Hindlimb muscle (tissue), 1 donor: ENCODE measurements at places on chromosomes 7 and 10.

DNA sequence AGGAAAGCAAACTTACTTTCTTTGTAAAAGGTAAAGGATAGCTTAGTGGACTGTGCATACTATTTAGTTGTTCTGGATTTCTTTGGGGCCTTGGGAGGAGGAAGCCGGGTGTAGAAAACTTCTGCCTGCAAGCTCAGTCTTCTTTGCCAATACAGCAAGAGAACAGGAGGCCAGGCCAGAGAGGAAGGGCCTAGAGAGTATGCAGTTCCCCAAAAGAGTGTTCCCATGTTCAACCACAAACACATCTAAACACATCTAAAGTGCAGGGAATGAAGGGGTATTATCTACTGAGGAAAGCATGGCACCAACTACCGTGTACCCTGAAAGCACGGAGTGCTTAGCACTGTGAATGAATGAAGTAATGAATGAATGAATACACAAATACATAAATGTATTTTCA lies 11.0 kb downstream of the KIAA1217 start:
- DNase-seq, result no peak

GRCh38 chr7:5397736-5398135 lies 25.9 kb downstream of the TNRC18 start:
- no peak for DNase-seq

DNA sequence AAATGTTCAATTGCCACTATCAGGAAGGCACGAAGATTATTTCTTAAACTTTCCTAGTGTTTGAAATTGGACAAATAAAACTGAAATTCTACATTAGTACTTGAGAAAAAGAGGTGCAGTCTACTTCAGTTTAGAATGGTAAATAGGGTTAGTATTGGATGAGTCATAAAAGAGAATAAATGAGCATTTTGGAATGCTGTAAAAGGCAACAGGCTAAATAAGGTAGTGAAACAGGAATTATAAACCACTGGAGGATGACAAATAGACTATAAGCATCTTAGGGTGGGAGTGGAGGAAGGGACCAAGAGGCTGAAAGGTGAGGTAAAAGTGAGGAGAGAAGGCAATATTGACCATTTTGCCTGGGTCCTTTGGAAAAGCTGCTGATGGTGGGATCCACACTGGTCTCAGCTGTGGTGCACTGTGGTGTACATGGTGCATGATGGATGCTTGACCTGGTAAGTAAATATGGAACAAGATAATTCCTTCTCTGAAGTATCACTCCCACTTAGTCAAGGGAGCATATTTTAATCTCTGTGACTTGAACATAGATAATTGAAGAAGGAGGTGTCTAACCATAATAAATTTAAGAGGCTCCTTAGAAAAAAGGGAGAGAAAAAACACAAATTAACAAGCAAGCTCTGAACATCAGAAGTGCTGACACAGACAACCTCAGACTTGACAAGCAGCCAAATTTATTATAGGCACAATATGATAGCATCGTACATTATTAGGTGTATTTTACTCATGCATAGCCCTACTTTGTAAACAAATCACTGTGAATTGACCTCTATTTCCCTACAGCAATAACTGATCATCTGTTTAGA lies 76.4 kb upstream of the SCIN start:
- no peak for DNase-seq

- DNase-seq, result no peak
These were observed 138.4 kb downstream of the BICC1 start for GRCh38 chr10:58651040-58651439.

GRCh38 chr7:135192914-135193536 lies 18.3 kb downstream of the WDR91 start:
- DNase-seq, result no peak

DNA sequence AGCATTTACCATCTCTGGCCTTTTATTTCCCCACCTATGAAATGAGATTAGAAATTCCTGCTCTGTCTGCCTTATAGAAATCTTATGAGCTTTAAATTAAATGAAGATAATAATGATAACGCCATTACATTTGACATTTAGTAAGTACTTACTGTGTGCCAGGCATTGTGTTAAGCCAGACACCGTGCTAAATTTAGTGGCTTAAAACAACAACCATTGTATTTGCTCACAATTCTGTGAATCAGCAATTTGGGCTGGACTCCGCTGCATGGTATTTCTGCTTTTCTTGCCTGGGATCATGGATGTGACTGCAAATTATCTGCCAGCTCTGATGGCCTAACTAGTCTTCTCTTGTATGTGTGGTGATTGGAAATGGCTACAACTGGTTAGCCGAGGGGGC lies 56.4 kb upstream of the CCDC6 start:
- DNase-seq, result no peak

GRCh38 chr10:78925800-78926319 lies 142.9 kb upstream of the ZMIZ1 start:
- DNase-seq, result no peak

DNA sequence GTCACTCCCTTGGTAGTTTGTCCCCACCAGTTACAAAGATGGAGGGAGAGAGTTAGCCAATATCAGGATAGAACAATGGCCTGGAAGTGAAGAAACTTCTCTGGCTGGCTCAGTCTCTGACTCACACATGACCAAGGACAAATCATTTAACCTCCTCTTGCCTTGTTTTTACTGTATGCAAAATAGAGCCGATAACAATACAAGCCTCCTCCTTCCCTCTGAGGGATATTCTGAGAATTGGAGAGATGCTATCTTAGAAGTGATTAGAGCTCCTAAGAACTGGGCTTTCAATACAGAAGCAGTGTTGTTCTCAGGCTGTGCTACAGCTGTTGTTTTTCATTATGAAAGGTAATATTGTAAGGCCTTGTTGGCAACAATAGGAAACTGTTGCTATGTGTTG lies 87.7 kb upstream of the EGR2 start:
- no peak for DNase-seq

DNA sequence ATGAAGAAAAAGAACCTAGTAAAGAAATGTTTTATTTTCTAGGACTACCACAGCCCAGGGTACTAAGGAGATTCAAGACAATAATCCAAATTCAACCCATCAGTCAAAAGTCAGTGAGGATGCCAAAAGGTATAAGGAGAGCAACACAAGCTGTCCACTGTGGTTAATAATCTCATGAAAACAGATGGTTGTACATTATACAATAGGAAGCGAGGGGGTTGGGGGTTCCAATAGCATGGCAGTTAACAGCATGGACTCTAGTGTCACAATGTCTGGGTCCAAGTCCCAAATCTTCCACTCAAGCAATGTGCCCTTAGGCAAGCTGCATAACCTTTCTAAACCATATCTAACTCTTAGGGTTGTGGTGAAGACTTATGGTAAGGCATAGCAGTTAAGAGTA lies 35.1 kb downstream of the BRAF start:
- no peak for DNase-seq

- no peak for DNase-seq
These were observed 163.6 kb downstream of the CAMK1D start for GRCh38 chr10:12513003-12513365.

GRCh38 chr7:26441002-26441521 lies 149.4 kb downstream of the SNX10 start:
- DNase-seq, result no peak

- DNase-seq, result no peak
These were observed 343.7 kb upstream of the GALNT17 start for GRCh38 chr7:70788276-70788675.

DNA sequence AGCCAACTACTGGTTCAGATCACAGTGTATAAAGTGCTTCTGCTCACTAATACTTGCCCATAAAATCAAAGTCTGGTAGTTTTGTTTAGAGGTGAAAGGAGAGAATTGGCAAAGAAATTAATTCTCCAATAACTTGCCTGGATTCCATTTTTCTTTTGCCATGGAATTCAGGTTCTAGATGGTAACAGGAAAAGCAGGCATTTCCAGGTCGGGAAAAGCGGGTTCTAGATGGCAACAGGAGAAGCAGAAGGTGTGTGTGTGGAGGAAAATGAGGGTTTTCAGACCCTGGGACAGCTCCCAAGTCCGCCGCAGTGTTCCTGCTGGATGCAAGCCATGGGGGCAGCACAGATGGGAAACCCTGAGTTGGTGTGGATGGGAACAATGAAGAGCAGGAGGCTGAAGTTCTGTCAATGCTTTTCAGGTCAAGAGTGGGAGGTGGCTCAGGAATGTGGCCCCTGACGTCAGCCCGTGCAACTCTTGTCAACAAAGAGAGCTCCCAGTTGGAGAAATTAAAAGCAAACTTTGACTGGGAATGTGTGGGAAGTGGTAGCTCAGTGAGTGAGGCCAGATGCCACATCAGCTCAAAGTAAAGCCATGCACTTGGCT lies 696.7 kb downstream of the LRMDA start:
- DNase-seq, result no peak

DNA sequence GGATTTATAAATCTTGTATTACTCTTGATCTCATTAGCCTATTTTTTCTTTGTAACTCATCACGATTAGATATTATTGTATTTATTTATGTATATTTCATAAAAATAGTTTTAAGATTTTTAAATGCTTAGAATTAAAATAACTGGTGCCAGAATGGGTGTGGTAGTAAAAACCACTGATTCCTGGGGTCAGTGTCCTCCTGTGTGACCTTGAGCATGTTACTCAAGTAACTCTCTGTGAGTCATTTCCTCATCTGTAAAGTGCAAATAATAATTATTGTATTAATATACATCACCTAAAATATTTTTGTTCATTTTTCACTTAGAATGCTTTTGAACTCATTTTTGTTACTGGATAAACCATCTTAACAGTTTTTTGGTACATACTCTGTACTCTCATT lies 91.3 kb upstream of the TMEM229A start:
- no peak for DNase-seq

DNA sequence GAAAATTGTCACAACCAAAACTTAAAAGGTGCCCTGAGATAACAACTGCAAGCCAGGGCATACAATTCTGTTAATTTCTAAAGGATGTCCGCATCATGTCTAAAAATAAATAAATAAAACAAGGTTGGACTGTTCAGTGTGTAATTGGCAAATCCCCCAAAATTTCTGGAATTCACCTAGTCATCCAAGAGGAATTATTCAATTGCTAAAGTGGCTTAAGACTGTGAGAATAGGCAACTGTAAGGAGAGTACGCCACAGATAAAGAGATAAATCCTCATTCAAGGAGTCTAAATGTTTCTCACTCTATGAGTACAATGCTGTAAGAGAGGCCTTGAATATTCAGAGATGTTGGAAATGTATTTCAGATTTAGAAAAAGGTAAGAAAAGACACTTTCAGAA lies 37.2 kb downstream of the PIK3AP1 start:
- DNase-seq, result no peak

- DNase-seq, result no peak
These were observed 322.0 kb downstream of the AGMO start for GRCh38 chr7:15239801-15240200.
